ENCODE measurements at places on chromosomes 12 and 14. TPM values are rescaled to one million over a fixed set of nuclear protein-coding genes. Genes with fewer than 3 reads are reported as not detected.
A peak's percentile ranks its signal among the peaks of the same experiment; 100 is the strongest.

GRCh38 chr12:4816744-4817525, 92.8 kb upstream of the KCNA1 start:
- DNase-seq: no peak

The TSPAN19 gene
- polyA plus RNA-seq: not detected

DNA sequence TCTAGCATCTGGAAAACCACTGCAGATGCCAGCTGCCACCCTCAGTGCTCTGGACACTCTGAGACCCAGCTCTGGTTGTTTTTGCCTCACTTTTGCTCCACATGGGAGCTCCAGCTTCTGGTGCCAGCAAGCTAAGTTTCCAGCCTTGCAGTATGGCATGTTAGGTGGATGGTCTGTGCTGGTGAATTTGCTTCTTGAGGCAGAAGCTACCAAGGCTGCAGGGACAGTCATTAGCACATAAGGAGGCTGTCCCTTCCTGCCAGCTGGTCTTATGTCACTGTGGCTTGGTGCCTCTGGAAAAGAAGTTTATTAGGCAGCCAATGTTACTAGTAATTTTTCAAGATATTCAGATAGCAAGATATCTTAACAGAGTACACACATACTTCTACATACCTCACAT, 64.2 kb upstream of the CSRP2 start:
- no peak for DNase-seq

The LBHD2 gene
- polyA plus RNA-seq: not detected

- DNase-seq: no peak
Measured at GRCh38 chr12:123143736-123144461, 7.0 kb downstream of the PITPNM2 start.

DNA sequence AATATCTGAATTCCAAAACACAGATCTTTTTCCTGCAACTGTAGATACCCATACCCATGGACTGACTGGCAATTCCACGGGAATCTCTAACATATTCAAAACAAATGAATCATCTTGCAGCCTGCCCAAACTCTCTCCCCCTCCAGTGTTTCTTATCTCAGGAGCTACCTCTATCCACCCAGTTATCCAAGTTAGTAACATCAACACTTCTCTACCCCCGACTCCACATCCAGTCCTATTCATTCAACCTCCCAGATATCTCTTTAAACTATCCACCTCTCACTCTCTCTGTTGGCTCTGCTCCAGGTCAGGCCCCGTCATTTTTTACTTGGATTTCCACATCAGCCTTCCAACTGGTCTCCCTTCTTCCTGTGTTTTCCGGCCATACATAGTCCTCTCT, 6.7 kb upstream of the KCNH5 start:
- DNase-seq: no peak

DNA sequence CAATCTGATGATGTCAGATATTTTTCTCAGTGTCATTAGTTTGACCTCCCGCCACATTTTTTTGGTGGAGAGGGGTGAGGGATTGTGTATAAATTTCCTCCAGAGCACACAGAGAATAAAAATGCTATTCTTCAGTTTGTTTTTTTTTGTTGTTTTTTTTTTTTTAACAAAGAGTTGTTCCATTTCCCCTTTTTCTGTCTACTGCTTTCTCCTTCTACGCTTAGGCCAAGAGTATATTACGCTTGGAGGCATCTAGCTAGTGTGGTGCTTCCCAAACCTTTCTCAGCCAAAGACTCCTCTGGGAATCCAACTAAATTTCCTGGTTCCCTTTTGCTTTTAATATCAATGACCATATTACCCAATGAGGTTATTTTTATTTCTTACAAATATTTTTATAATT, 465.6 kb downstream of the ZFP36L1 start:
- no peak for DNase-seq

- DNase-seq: no peak
Measured at GRCh38 chr14:101736585-101736984, 24.9 kb upstream of the PPP2R5C start.

The B4GALNT1 gene
- 0.66 TPM for polyA plus RNA-seq

- DNase-seq: no peak
Measured at GRCh38 chr14:78297858-78298257, 127.7 kb downstream of the NRXN3 start.

DNA sequence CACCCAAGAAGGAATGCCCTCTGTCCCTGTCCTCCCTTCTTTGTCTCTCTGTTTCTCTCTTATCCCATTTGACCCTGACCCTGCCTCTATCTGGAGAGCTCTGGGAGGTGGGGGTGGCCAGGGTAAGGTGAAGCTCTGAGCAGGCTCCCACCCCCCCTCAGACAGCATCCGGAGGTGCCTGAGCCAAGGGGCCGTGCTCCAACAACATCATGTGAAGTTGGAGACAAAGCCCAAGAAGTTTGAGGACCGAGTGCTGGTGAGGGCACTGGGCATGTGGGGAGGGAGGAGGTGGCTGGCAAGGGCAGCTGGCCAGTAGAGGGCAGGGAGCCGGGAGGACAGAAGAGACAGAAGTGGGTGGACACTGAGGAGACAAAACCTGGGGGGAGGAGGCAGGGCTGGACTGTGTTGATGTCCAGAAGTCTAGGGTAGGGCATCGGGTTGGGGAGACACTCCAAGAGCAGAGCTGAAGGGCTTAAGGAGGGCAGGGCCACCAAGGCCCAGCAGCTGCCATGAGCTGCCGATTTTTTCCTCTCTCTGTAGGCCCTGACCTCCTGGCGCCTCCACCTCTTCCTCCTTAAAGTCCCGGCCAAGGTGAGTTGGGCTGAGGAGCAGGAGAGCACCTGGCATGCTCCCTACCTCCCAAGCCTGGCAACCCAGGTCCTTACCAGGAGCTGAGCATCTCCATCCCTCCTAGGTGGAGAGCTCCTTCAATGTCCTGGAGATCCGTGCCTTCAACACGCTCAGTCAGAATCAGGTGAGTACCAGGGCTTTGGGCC, 1.9 kb downstream of the CARMIL3 start:
- no peak for DNase-seq

DNA sequence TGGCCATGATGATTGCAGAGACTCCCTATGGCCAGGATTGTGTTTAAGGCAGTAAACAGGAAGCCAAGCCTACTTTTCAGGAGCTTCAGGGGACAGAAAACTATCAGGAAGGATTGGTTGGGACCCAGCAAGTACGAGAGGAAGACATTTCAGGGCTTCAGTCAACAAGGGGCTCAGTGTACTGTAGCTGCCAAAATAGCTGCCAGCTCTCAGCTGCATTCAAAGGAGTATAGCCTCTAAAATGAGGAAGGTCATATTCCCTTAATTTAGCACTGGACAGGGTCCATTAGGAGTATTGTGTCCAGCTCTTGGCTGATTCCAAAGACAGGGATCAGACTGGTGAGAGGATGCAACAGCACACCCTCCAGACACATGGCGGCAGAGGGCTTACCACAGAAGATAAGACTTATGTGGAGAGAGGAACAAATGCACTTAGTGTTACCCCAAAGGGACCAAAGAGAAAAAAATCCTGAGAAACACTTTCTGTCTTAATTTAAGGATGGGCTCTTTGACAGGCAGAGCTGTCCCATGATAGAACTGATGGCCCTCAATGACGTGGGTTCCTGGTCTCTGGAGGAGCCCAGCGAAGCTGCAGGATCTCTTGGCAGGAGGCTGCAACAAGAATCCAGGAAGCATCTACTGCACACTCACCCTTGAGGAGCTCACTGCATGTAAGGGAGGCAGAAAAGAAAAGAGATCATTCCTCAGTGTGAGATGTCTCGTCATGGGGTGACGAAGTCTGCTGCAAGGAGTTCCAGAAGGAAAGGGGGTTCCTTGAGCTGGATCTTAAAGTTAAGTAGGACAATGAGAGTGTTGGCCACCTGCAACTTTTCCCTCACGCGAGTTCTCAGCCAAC, 14.8 kb downstream of the BDKRB1 start:
- peak; percentile 11 for DNase-seq

DNA sequence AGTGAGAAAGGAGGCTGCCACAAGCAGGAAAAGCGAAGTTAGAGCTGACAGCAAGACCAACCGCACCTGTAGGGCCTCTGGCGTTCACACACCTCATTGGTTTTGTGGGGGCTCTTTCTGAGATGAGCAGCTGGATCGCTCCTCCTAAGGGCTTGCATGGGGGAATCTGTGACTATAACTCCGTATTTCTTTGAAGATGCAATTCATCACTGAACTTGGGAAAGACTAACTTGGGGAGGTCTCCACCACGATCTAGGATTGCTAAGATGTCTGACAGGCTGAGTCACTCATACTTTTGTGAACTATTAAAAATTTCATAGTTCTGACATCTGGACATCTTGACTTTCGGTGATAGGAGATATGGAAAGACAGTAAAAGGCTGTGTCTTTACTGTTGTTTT, 173.6 kb downstream of the ETV6 start:
- peak; percentile 84 for DNase-seq

The ETNK1 gene
- polyA plus RNA-seq: 12.8 TPM
